ENCODE measurements at places on chromosomes 4 and X. TPM values are rescaled to one million over a fixed set of nuclear protein-coding genes. Genes with fewer than 3 reads are reported as not detected.

Gene PIR
- total RNA-seq: 2.4 TPM

Gene GPR82
- total RNA-seq: 0.24 TPM

Gene IGSF1
- total RNA-seq: 1.4 TPM

Gene TRAM1L1
- total RNA-seq: 0.69 TPM

Gene MSN
- 24.2 TPM for total RNA-seq

Gene PCYT1B
- total RNA-seq: 1.6 TPM

Gene CSAG1
- total RNA-seq: not detected

Gene CXCL10
- total RNA-seq: not detected

Gene PDCL2
- not detected for total RNA-seq

Gene KIF4A
- total RNA-seq: 0.52 TPM

Gene DCAF8L2
- total RNA-seq: not detected

Gene GPR173
- 0.23 TPM for total RNA-seq

Gene MAGEB2
- total RNA-seq: not detected

Gene GABRQ
- not detected for total RNA-seq

Gene GAK
- total RNA-seq: 63.1 TPM

Gene PPP1R2C
- total RNA-seq: not detected

Gene TMEM271
- total RNA-seq: 0.19 TPM

Gene STPG2
- 0.41 TPM for total RNA-seq

Gene HS6ST2
- total RNA-seq: 3.8 TPM

Gene AKAP14
- not detected for total RNA-seq

Gene FAM199X
- total RNA-seq: 7.7 TPM

Gene CFAP47
- 0.04 TPM for total RNA-seq

Gene NONO
- 162 TPM for total RNA-seq

Gene SH3D19
- total RNA-seq: 11.9 TPM

Gene NKX1-1
- total RNA-seq: not detected

Gene KLF8
- total RNA-seq: 0.88 TPM

Gene WDR17
- total RNA-seq: 1.7 TPM

Gene F8A2
- not detected for total RNA-seq

Gene RBPJ
- 32.7 TPM for total RNA-seq

Gene GRID2
- not detected for total RNA-seq

Gene SSX4B
- total RNA-seq: not detected

Gene BCOR
- total RNA-seq: 11.7 TPM

Gene TSPAN5
- 0.23 TPM for total RNA-seq

Gene SMR3B
- total RNA-seq: not detected

Gene CCDC110
- total RNA-seq: 11.4 TPM

Gene MAGEC2
- total RNA-seq: not detected

Gene SOWAHB
- total RNA-seq: 3.8 TPM

Gene PDGFRA
- 8.2 TPM for total RNA-seq

Gene MAGEA8
- total RNA-seq: not detected

Gene MAGED4
- 2.7 TPM for total RNA-seq

Gene ALPK1
- 6.3 TPM for total RNA-seq
